ENCODE measurements at places on chromosomes 6 and 20. TPM values are rescaled to one million over a fixed set of nuclear protein-coding genes. Genes with fewer than 3 reads are reported as not detected.

GRCh38 chr20:50136822-50137599 is 16.5 kb downstream of the PEDS1 start:
- H3K4me3 ChIP-seq = no peak overlapping the region
- no peaks in the 10 kb centered on the region for H3K27me3 ChIP-seq
- DNase-seq = no peak
- 0 out of 2 replicates have a peak overlapping the region, but pooled peaks have one; percentile 24 for H3K27ac ChIP-seq
- H3K36me3 ChIP-seq = peaks cover 26% of the 10 kb centered on the region

- 0 out of 2 replicates have a peak overlapping the region, but pooled peaks have one; percentile 35 for H3K27ac ChIP-seq
- DNase-seq = no peak
- peaks cover 44% of the 10 kb centered on the region for H3K4me1 ChIP-seq
- no peaks in the 10 kb centered on the region for H3K27me3 ChIP-seq
- H3K36me3 ChIP-seq = peaks cover 14% of the 10 kb centered on the region
Observed at GRCh38 chr6:45314146-45314545, 14.0 kb upstream of the RUNX2 start.

DNA sequence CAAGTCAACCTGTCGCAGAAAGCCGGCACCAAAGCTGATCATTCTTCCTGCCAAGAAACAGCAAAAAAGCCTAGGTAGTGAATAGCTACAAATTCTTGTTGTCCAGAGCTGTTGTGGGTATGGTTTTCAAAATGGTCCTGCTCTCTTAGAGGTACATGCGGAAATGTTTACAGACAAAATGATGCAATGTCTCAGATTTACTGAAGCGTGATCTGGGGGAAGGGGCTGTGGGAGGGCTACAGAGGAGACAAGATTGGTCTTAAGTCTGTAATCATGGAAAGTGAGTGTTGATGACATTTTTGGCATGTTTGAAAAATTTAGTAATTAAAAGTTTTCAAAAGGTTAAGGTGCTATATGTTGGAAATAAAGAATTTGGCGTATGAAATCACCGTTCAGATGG is 6.2 kb downstream of the NTSR1 start:
- no peak overlapping the region for H3K4me3 ChIP-seq
- DNase-seq = no peak
- no peak overlapping the region for H3K27ac ChIP-seq
- peaks cover 21% of the 10 kb centered on the region for H3K27me3 ChIP-seq
- no peaks in the 10 kb centered on the region for H3K4me1 ChIP-seq

DNA sequence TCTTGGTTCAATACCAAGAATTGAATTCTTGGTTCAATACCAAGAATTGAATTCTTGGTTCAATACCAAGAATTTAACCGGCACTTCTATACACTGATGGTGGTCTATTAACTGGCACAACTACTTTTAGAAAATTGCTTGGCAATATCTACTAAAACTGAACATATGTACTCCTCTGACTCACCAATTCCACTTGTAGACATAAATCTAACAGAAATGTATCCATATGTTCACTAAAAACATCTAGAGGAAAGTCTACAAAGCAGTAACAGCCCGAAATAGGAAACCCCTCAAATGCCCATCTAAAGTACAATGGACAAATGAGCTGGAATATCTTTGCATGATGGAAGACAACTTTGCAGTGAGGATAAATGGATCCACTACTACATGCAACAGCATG is 71.9 kb downstream of the KIF16B start:
- peaks cover 11% of the 10 kb centered on the region for H3K36me3 ChIP-seq
- H3K4me1 ChIP-seq = peaks cover 3% of the 10 kb centered on the region
- DNase-seq = no peak
- H3K27ac ChIP-seq = no peak overlapping the region

DNA sequence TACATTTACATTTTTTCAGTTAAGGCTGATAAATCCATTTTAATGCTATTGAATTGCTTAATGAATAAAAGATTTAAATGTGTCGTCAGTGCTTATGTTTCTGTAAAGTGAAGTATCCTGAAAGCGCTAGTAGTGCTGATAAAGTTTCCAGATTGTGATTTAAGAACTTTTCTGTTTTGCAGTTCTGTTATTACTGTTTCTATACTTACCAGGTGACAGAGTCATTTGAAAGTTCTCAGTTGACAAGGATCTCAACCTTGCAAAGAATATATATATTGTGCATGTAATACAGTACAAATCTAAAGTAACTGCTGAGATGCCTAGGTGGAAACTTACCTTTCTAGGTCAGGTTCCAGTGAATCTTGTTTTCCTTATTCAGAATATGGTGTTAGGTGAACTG is 201.8 kb downstream of the ARID1B start:
- H3K27me3 ChIP-seq = no peaks in the 10 kb centered on the region
- no peak overlapping the region for H3K4me3 ChIP-seq
- no peaks in the 10 kb centered on the region for H3K36me3 ChIP-seq
- DNase-seq = no peak
- H3K4me1 ChIP-seq = peaks cover 86% of the 10 kb centered on the region

DNA sequence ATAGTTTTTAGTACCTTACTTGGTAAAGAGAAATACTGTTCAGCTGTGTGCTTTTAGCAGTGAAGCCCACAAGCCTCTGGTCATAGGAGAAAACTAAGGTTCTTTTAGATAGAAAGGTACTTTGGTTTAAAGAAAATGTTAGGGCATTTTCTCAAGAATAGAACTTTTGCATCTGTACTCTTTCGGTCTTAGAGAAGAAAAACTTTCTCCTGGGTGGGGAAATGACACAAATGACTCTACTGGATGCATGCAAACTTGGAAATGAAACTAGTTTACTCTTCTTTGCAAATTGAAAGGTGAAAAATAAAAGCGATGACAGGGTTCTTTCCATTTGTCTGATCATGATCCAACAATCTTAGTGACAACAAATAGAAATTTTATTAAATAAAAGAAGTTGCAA is 2.1 kb upstream of the TMEM217 start:
- no peak overlapping the region for H3K27ac ChIP-seq
- no peak for DNase-seq
- no peak overlapping the region for H3K4me3 ChIP-seq
- H3K4me1 ChIP-seq = peaks cover 54% of the 10 kb centered on the region
- H3K27me3 ChIP-seq = peaks cover 4% of the 10 kb centered on the region
- no peaks in the 10 kb centered on the region for H3K36me3 ChIP-seq

Gene ESR1
- 1.3 TPM for total RNA-seq
